ENCODE measurements at places on chromosomes 3 and 15. TPM values are rescaled to one million over a fixed set of nuclear protein-coding genes. Genes with fewer than 3 reads are reported as not detected.

- H3K27me3 ChIP-seq = no peaks in the 10 kb centered on the region
- DNase-seq = no peak
- H3K36me3 ChIP-seq = no peaks in the 10 kb centered on the region
- H3K4me1 ChIP-seq = peaks cover 43% of the 10 kb centered on the region
- peak overlapping the region; percentile 100 for H3K27ac ChIP-seq
Measured at GRCh38 chr3:30604558-30604957, 1.8 kb upstream of the TGFBR2 start.

SPINT1 gene
- total RNA-seq = 76.5 TPM

- H3K4me1 ChIP-seq = peaks cover 40% of the 10 kb centered on the region
- H3K4me3 ChIP-seq = no peak overlapping the region
- H3K36me3 ChIP-seq = no peaks in the 10 kb centered on the region
Measured at GRCh38 chr15:57586661-57587424, 4.9 kb upstream of the MYZAP start.

DNA sequence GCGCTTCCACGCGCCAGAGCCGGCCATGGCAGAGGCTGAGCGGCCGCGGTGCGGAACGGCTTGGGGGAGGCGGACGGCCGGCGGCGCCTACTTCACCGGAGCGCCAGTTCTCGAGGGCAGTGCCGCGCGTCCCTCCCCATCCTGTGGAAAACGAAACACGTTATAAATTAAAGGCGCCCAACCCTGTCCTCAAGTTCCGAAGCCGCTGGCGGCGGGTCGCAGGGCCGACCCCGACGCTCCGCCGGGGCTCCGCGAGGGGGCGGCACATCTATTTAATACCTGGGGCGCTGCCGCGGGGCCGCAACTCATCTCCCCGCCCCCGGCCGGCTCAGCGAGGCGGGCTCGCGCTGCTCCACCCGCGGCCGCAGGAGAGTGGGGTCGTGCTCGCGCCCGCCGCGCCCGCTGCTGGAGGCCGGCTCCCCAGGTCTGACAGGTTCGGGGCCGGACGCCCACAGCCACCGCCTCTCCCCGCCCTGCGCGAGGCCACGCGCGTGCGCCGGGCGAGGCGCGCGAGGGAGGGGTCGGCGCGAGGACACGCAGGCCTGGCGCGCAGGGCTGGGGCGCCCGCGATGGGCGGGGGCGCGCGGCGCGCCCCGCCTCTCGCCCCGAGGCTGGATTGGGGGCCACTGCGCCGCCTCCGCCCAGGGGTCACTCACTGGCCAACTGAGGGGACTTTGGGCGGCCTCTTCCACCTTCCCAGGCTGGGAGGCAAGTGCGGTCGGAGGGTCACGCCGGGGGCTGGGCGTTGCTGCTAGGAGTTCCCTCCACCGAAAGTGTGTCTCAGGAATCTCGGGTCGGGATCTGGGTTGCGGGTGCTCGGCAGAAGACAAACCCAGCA is at the start of gene SLC30A4:
TSS of gene SLC30A4 (minus strand) at position 428 of the 838 bp plus-strand sequence. CDS start at position 27, 401 bp downstream.
- H3K27ac ChIP-seq = peak within 1 kb of the TSS; percentile 76
- H3K36me3 ChIP-seq = no peaks in the 10 kb centered on the region
- no peaks in the 10 kb centered on the region for H3K27me3 ChIP-seq
- peak; percentile 75 for DNase-seq
- H3K4me3 ChIP-seq = peak within 1 kb of the TSS; percentile 85
- peaks cover 22% of the 10 kb centered on the region for H3K4me1 ChIP-seq

COLQ gene
- total RNA-seq = 2.0 TPM

- peaks cover 100% of the 10 kb centered on the region for H3K27me3 ChIP-seq
- DNase-seq = peak; percentile 53
- H3K27ac ChIP-seq = no peak overlapping the region
- no peaks in the 10 kb centered on the region for H3K36me3 ChIP-seq
Measured at GRCh38 chr15:76340803-76341365, 4.3 kb downstream of the ISL2 start.

- H3K4me1 ChIP-seq = no peaks in the 10 kb centered on the region
- DNase-seq = no peak
- no peak overlapping the region for H3K4me3 ChIP-seq
- no peak overlapping the region for H3K27ac ChIP-seq
- no peaks in the 10 kb centered on the region for H3K36me3 ChIP-seq
Measured at GRCh38 chr3:108352176-108352575, 55.8 kb downstream of the HHLA2 start.

- no peak overlapping the region for H3K4me3 ChIP-seq
- DNase-seq = no peak
- H3K36me3 ChIP-seq = peaks cover 72% of the 10 kb centered on the region
- peaks cover 99% of the 10 kb centered on the region for H3K4me1 ChIP-seq
- peak overlapping the region; percentile 64 for H3K27ac ChIP-seq
- H3K27me3 ChIP-seq = no peaks in the 10 kb centered on the region
Measured at GRCh38 chr15:64851503-64851840, 9.8 kb downstream of the PLEKHO2 start.

DNA sequence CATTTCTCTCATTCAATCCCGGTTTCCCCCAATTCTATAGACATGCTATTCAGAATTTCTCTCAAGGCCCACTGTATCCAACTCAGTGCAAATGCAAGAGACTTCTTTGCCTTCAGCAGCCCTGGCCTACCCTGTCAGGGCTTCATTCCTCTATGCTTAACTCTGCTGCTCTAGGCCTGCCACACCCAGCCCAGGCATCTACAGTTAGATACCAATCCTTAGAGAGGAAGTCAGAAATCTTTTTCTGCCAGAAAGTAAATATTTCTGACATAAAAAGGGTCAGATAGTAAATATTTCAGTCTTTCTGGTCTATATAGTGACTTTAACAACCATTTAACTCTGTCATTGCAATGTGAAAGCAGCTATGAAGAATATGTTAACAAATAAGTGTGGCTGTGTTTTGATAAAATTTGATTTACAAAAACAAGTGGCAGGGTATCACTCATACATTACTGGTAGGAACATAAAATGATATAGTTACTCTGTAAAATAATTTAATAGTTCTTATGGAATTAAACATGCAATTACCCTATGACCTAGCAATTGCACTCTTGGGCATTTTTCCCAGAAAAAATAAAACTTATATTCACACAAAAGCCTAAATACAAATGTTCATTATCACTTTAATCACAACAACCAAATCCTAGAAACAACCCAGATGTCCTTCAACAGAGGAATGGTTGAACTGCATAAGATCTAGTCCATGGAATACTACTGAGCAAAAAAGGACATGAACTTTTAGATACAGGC is 942.0 kb downstream of the SQOR start:
- no peak for DNase-seq
- no peak overlapping the region for H3K27ac ChIP-seq
- H3K36me3 ChIP-seq = no peaks in the 10 kb centered on the region
- no peak overlapping the region for H3K4me3 ChIP-seq
- H3K4me1 ChIP-seq = no peaks in the 10 kb centered on the region

GRCh38 chr3:183301937-183302580 is 49.0 kb downstream of the B3GNT5 start:
- no peaks in the 10 kb centered on the region for H3K36me3 ChIP-seq
- H3K27ac ChIP-seq = no peak overlapping the region
- H3K27me3 ChIP-seq = no peaks in the 10 kb centered on the region

DNA sequence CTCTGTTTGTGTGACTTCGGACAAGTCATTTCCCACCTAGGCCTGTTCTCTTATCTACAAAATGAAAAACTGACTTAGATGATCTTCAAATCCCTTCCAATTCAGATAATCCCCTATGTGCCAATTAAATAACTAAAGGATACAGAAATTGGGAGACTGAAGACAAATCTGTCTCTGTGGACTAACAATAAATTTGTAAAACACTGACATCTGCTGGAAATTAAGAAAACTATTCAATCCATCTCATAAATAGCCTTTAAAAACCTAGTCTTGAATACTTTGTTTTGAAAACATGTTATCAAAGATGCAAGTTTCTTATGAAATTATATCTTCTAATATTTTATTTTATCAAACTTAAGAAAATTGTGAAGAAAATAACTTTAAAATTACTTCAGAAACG is 38.3 kb downstream of the MTHFS start:
- peaks cover 4% of the 10 kb centered on the region for H3K36me3 ChIP-seq
- no peaks in the 10 kb centered on the region for H3K4me1 ChIP-seq
- no peaks in the 10 kb centered on the region for H3K27me3 ChIP-seq
- H3K4me3 ChIP-seq = no peak overlapping the region

SH2D7 gene
- total RNA-seq = not detected

GRCh38 chr15:67134067-67134838 is 68.9 kb downstream of the SMAD3 start:
- H3K27me3 ChIP-seq = no peaks in the 10 kb centered on the region
- H3K36me3 ChIP-seq = no peaks in the 10 kb centered on the region
- peaks cover 80% of the 10 kb centered on the region for H3K4me1 ChIP-seq
- DNase-seq = no peak

DNA sequence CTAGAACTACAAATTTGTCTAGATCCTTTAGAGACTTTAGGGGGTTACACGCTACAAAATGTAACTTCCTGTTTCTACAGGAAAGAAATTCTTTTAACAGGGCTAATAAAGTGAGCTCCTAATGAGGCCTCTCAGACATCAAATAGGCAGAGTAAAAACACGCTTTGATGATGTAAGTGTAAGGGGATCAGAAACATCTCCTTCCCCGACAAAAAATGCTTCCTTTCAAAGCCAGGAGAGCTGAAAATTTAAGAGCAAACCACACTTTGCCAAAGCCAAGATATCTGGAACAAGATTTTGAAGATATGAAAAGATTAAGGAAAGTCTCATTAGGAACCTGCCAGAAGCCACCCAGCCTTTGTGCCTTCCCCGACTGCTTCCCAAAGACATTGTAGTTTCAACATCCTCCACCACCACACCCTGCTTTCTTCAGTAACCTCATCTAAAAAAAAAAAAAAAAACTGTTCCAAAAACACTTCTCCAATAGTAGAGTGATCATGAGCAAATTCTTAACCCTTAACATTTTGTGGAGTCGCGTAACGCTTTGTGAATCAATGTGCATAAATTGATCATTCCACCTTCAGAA is 505.0 kb upstream of the THBS1 start:
- H3K27ac ChIP-seq = no peak overlapping the region
- no peak overlapping the region for H3K4me3 ChIP-seq
- no peaks in the 10 kb centered on the region for H3K4me1 ChIP-seq
- DNase-seq = no peak
- no peaks in the 10 kb centered on the region for H3K27me3 ChIP-seq

ARGFX gene
- total RNA-seq = not detected

CX3CR1 gene
- 14.1 TPM for total RNA-seq

DNA sequence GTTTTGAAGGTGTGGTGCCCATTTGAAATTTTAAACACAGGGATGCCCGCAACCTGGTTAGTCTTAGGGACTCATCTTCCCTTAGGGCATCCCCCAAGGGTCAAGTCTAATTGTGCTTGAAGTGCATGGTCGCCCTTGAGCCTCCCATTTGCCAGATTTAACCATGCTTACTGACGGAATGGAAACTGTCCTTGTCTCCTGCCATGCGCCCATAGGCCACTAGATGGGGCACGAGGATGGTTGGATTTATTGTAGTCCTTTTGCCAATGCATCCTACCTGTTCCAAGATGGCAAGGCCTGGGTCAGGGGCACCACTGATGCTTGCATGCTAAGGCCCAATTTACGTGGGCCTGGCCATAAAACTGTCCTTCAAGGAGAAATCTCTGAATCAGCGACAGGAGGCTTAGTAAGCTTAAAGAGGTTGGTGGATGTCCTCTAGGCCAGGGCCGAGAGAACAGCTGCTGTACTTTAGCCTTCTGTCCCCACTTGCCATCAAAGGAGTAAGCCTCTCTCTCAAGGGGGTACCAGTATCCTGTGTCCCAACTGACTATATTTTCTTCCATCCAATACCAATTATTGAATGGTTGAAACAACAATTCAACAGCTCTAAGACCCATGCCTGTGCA is 355.4 kb downstream of the OTOL1 start:
- no peaks in the 10 kb centered on the region for H3K36me3 ChIP-seq
- DNase-seq = no peak
- H3K4me1 ChIP-seq = no peaks in the 10 kb centered on the region
- no peak overlapping the region for H3K4me3 ChIP-seq
- H3K27me3 ChIP-seq = no peaks in the 10 kb centered on the region

DNA sequence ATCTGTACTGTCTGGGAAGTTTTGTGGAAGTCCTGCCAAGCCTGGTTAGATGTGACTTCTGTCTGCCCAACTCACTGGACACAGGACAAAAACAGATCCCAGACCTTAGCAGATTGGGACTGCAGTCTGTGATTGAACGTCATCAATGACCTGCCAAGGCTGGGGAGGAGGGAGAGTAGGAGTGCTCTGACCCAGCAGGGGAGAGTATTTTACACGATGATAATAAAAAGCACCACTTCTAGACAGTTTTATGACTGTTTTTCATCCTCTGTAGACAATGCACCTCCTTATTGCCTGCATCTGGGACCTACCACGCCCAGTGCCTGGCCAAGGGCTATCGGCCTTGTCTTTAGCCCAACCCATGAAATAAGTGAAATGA is 102.3 kb upstream of the NR2E3 start:
- H3K4me1 ChIP-seq = peaks cover 7% of the 10 kb centered on the region
- H3K27me3 ChIP-seq = no peaks in the 10 kb centered on the region
- DNase-seq = no peak
- peak overlapping the region; percentile 56 for H3K27ac ChIP-seq
- H3K36me3 ChIP-seq = no peaks in the 10 kb centered on the region

PEX5L gene
- total RNA-seq = not detected

GRCh38 chr15:100269831-100270230 is 71.9 kb downstream of the ADAMTS17 start:
- no peak overlapping the region for H3K4me3 ChIP-seq
- no peak for DNase-seq
- H3K36me3 ChIP-seq = no peaks in the 10 kb centered on the region
- H3K4me1 ChIP-seq = no peaks in the 10 kb centered on the region
- H3K27ac ChIP-seq = no peak overlapping the region

DNA sequence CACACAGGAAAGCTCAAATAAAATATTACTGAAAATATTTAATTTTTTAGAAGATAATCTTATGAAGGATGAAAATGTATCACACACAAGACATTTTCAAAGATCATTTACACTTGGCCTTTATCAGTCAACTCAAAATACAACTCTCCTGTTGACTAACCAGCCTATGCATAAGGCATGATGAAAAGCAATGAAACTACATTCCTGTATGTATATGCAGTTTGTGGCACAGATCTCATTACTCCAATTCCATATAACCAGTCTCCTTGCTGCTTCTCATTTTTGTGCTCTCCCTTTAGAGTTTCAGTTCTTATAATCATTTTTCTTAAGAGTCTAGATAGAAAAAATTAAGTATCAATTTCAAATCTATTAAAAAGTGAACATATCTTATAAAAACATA is 25.8 kb downstream of the AQR start:
- H3K27me3 ChIP-seq = no peaks in the 10 kb centered on the region
- H3K4me1 ChIP-seq = no peaks in the 10 kb centered on the region
- H3K36me3 ChIP-seq = peaks cover 81% of the 10 kb centered on the region
- no peak overlapping the region for H3K27ac ChIP-seq

DNA sequence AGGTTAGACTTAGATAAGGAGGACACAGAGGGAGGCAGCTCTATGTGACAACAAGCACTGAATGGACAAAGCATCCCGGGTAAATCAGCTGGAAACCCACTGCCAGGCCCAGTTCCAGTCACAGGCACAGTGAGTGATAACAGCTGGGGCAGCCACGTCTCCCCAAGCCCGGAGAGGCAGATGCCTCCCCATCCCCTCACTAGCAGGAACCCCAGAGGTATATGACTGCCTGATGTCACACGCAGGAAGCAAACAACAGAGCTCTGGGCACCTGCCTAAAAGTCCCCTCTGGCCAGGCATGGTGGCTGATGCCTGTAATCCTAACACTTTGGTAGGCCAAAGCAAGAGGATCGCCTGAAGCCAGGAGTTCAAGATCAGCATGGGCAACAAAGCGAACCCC is 18.2 kb downstream of the C15orf62 start:
- H3K36me3 ChIP-seq = peaks cover 15% of the 10 kb centered on the region
- H3K4me1 ChIP-seq = peaks cover 29% of the 10 kb centered on the region

CYP11A1 gene
- total RNA-seq = 0.59 TPM

EPHB1 gene
- total RNA-seq = 3.0 TPM

Measured in lower lobe of right lung (tissue), 2 donors.